ENCODE measurements at places on chromosomes 1 and 21.

DNA sequence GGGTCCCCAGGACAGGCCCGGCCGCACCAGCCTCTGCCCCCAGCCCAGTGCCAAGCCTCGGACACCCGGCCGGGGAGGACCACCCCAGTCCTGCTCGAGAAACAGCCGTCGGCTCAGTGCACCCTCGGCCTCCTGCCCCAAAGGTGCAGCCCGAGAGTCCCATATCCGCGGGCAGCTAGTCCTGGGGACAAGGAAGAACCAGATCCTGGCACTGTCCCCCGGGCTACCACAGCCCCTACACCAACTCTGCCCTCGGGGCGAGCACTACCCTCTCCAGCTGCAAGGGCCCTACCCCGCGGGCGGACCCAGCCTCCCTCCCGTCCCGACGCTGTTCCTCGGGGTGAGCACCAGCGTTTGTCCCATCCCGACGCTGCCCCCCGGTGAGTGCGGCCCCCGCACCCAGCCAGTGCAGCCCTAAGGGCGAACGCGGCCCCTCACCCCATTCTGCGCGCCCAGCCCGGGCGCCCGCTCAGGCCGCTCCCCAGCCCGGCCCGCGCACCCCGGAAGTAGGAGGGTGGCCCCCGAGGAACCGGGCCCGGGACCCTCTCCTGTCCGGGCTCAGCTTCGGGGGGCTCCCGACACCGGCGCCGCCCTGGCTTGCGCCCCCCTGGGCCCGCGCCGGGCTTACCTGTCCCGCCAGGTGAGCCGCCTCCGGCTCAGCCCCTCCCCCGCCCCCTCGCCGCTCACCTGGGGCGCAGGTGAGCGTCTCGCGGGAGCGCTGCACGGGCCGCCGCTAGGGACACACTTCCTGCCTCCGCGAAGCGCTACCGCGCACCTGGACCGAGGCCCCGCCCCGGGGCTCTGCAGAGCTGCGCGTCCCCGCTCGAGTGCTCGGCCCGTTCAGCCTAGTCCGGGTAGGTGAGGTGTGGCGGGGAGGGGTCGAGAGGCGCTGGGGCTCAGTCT lies at the start of gene KDF1:
KDF1 (minus strand) TSS at position 747 of the 903 bp plus-strand sequence. CDS start 8,088 bp downstream, outside the sequence.
- peak; percentile 85 for DNase-seq

GRCh38 chr1:74522148-74522547 lies 9.7 kb upstream of the LRRC53 start:
- no peak for DNase-seq

GRCh38 chr21:42741066-42741465 lies 87.6 kb downstream of the PDE9A start:
- no peak for DNase-seq

DNA sequence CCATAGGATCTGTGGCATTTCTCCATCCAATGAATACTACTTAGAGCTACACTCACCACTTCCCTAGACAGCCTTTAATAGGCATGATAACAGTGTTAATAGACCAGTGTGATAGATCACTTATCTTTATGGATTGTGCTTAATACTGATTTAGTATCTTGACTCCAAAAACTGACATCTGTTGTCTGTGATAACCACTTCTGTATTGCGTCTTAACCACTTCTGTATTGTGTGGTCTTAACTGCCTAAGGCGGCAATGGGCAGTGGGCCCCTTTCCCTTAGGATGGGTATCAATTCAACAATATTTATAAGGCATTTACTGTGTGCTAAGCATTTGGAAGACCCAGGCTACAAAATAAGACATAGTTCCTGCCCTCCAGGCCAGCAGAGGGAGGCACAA lies 32.0 kb upstream of the RCAN3 start:
- DNase-seq: no peak

GRCh38 chr1:210796421-210796820 lies 337.5 kb downstream of the KCNH1 start:
- no peak for DNase-seq

GRCh38 chr21:18547347-18547746 lies 143.8 kb upstream of the TMPRSS15 start:
- no peak for DNase-seq

- DNase-seq: no peak
These were observed 85.0 kb downstream of the RGS21 start for GRCh38 chr1:192401825-192402224.

DNA sequence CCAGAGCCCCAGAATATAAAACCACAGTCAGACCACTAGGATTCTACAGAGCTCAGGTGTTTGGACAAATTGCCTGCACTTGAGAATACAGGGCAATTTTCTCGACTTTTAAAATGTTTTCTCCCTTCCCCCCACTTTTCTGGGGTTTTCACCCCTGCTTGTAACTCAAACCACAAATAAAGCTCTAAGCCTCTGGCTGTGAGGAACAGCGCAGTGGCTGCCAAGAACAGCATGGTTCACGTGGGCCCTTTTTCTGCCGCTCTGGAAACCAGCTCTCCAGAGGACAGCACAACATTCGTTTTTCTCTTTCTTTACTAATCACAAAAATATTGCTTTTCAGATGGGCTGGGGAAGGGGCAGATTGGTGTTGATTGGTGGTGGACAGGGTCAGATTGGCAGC lies 102.2 kb upstream of the JUN start:
- DNase-seq: no peak

DNA sequence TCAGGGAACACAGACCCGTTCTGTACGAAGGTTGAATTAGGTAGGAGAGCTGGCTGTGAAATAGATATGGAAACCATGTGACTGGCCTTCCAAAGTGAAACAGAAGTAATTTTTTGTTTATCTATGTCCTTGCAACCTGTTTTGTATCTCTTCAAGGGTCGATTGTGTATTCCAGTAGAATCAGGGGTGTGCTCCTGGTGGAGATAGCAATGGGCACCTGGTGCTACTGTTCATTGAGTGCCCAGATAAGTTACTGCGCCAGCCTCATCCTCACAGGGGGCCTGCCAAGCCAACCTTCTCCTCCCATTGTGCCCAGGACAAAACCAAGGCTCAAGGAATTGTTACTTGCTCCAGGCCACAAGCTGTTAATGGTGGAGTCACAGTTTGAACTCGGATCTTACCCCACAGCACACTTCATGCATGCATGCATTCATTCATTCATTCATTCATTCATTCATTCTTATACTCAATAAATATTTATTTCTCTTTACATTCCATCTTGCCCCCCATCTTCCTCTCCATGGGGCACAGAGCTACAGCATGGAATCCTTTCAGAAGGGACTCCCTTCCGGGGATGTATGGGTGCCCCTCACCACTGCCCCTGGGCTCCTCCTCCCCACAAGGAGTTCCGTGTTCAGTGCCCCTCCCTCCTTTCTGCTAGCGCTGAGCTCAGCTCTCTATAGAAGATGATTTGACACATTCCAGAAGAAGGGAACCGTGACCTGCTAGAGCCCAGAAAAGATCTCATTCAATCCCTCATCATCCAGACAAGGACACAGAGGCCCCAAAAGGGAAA lies 24.0 kb downstream of the ADORA1 start:
- DNase-seq: no peak

DNA sequence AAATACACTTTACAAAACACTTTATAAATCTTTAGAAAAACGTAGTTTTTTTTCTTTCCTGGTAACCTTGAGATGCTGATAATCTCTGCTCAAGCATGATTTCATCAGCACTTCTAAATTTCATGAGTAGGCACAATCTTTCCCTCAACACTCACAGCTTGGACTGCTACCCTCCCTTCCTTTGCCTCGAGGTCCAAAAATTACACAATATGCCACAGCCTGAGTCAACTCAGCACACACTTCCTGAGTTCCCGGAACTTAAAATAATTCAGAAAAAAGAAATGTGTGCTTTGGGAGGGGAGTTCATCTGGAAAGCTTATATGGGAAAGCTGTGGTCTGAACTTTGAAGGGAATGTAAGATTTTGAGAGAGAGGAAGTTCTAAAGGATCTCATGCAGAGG lies 5.9 kb downstream of the CLCA2 start:
- DNase-seq: peak; percentile 34

GRCh38 chr1:241462391-241462790 lies 57.2 kb downstream of the FH start:
- DNase-seq: no peak

DNA sequence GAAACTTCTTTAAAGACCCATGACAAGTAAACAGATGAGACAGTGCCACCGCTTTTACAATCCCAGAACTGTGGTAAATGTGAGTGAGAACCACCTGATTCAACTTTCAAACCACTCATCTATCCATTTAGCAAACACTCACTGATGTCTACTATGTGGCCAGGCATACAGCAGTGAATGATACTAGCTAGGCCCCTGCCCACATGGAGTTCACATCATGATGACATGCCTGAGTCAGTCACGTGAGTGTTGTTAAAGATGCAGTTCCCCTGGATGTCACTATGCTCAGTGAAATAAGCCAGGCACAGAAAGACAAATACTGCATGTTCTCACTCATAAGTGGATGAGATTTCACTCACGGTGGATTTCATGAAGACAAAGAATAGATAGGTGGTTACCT lies 28.4 kb downstream of the STX6 start:
- no peak for DNase-seq

DNA sequence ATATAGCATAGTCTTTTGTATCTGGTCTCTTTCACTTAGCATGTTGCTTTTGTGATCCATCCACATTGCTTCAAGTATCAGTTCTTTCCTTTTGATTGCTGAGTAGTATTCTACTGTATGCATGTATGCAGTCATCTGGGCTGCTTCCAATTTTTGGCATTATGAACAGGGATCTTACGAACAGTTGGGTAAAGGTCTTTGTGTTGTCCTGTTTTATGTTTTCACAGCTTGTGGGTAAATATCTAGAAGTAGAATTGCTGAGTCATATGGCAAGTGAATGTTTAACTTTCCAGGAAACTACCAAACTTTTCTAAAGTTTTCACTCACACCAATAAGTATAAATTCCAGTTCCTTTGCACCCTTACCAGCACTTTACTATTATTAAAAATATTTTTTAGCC lies 60.9 kb downstream of the LHX4 start:
- DNase-seq: no peak

GRCh38 chr1:55816456-55817426 lies 601.6 kb upstream of the USP24 start:
- DNase-seq: peak; percentile 43

- DNase-seq: no peak
These were observed 109.6 kb downstream of the PLPP3 start for GRCh38 chr1:56469640-56470371.

- DNase-seq: no peak
These were observed 71.2 kb upstream of the HOOK1 start for GRCh38 chr1:59743324-59744091.

DNA sequence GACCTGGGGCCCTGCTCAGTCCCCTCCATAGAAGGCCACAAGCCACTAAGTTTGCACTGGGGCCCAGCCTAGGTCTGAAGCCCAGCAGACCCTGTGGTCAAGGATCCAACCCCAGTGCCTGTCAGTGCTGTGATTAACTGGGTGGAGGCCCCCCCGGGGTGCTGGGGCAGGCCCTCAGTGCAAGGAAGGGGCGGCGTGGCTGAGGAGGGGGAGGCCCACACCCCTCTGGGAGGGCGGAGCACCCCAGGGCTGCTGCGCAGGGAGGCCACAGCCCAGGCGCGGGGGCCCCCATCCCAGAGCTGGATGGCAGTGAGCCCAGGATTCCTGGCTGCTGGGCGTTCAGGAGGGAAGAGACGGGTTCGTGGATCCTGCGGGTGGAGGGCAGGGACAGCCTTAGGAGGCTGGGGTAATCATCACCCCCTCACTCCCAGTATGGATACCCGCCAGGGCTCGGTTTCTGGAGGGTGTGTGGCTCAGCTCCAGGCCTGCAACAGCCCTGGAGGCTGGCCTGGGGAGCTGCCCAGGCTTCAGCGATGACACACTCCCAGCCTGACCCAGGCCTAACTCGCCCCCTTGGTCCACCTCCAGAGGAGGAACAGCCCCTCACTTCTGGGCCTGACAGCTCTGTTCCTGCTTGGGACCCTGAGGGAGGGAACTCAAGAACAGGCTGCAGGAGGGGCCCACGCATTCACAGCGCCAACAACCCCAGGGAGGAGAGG lies 890 bp downstream of the GJC2 start:
- DNase-seq: peak; percentile 81

DNA sequence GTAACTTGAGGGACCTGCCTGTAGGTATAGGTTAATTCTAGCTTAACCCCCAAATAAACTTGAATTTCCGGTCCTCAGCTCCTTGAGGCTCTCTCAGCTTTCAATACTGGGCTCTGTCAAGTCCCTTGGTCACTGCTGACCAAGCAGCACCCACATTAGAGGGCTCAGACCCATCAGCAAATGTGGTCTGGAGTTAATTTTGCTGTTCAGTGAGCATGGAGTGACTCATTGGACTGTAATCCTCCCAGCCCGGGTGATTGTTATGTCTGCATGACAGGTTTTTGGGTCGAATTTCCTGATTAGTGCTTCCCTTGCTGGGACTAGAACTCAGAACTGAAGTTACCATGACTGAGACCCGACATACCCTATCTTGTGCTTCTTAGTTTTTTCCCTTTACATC lies 130.6 kb downstream of the URB2 start:
- DNase-seq: no peak

DNA sequence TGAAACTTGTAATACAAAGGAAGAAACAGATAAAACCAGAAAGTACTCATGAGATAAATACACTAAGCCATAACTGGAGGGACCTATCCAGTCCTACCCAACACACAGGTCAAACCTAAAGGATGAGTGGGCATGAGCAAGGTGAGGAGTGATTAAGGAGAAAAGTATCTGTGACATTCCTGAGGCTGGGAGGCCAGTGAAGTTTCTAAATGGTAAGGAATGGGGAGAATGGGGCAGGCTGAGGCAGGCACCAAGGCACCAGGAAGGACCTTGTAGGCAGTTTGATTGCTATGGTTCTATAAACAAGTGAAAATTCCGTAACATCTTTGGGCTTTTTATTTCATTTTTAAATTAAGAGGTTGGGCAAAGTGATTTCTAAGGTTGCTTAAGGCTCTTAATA lies 10.4 kb downstream of the DDX59 start:
- no peak for DNase-seq

- peak; percentile 59 for DNase-seq
These were observed 9.3 kb downstream of the NEK7 start for GRCh38 chr1:198165927-198166647.

DNA sequence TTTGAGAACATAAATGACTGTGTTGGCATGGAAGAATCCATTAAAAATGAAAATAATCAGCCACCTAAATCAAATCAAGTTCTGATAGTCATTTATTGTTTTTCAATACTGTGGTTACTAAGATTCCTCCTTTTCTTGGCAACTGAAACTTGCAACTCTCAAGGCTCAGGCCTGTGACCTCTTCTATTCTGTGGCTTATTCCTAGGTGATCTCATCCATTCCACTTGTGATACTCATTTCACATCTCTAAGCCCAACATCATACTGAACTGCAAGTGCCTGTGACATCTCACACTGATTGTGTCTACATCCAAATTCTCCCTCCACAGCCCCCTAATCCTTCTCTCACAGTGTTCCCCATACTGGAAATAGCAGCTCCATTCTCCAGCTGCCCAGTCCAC lies 4.8 kb upstream of the ST6GALNAC5 start:
- no peak for DNase-seq

- DNase-seq: no peak
These were observed 48.2 kb downstream of the NEK2 start for GRCh38 chr1:211627259-211627658.

GRCh38 chr1:50699795-50700194 lies 260.3 kb downstream of the FAF1 start:
- DNase-seq: no peak

- no peak for DNase-seq
These were observed 558.2 kb upstream of the USP24 start for GRCh38 chr1:55773211-55773940.

Data from large intestine (tissue), 12 donors.